CD8-positive, alpha-beta T cell (primary cell): ENCODE measurements at places on chromosomes 7 and 10. TPM values are rescaled to one million over a fixed set of nuclear protein-coding genes. Genes with fewer than 3 reads are reported as not detected.

LRRC18 gene
- not detected for total RNA-seq

DNA sequence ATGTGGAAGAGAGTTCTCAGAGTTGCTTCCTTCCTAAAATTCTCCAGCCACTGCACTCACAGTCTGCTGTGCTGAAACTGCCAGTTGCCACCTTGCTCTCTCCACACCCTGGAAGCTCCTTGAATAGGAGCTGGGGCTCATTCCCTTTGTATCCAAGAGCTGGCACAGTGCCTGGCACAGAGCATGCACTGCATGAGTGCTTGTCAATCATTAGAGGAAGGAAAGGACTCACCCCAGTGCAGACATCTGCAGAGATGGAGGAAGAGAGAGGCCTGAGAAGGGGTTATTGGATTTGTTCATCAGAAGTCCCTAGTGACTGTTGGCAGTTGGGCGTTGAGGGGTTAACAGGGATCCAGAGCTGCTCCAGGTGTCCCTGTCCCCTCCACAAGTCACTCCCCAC, 41.7 kb upstream of the DUSP5 start:
- no peak for DNase-seq

GRCh38 chr10:127441350-127442219, 107.5 kb upstream of the NPS start:
- DNase-seq: no peak

DNA sequence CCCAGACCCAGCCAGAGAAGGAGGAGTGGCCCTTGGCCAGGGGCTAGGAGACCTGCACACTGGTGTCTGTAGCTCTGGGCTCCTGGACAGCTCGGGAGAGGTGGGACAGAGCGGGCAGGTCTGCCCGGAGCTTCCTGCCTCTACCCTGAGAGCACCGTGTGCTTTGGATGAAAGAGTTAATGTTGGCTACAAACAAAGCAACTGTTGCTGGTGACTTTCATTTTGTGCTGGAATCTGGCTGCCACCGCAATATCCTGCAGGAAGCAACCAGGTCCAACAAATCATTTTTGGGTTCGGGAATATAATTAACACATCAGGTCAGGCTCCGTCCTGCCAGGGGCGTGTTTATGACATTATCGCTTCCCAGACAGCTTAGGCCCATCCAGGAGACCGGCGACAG, 441.8 kb upstream of the MKI67 start:
- no peak for DNase-seq

PLAC9 gene
- not detected for total RNA-seq

GRCh38 chr7:156725936-156726335, 85.4 kb downstream of the RNF32 start:
- no peak for DNase-seq

- no peak for DNase-seq
Measured at GRCh38 chr7:156579566-156579965, 61.0 kb upstream of the RNF32 start.

- DNase-seq: no peak
Measured at GRCh38 chr7:74033372-74034311, 5.7 kb downstream of the ELN start.

- DNase-seq: no peak
Measured at GRCh38 chr7:74343281-74344131, 54.3 kb downstream of the CLIP2 start.

GRCh38 chr7:48300301-48300700, 129.0 kb downstream of the ABCA13 start:
- no peak for DNase-seq

DNA sequence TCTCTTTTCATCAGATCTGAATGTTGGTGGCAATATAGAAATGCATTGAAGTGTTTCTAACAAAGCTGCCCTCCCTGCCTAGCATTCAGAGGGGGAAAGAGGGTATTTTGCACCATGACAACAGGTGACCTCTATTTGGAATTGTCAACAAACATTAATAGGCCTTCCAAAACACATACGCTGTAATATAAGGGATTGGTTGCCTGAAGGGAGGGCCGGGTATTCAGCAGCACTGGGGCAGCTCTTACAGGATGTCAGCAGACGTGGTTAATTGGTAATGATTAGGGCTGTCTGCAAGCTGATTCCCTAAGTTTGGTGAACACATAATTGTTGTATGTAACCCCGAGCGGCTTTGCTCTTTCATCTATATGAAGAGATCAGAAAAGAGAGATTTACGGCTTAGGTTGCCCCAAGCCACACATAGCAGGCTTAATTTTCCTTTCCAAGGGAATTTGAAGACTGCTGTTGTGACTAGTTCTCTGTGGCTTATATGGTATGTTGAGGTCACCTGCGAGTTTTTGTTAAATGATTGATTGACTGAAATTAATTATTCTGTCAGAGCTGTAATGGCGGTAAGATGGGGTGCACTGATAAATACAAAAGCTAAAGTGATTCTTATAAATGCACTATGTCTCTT, 759.3 kb downstream of the LRMDA start:
- no peak for DNase-seq

DNA sequence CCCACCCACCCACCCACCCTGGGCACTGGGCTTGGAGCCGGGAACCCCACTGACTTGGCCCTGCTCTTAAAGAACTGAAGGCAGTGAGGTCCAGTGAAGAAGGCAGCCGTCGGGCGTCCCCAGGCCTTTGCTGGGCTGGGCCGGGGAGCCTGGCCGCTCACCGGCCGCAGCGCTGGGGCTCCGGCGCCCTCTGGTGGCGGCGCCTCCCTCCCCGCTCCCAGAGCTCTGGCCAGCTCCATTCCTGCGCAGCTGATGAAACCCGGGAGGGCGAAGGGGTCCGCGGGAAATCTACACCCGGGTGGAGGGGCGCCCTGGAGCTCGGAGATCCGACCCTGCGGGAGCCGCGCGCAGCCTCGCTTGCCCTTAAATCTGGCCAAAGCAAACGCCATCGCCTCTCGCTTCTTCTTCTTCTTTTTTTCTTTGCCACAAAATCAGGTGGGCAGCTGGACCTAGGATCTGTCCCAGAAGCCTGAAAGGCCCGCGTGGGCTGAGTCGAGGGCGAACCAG, 1.7 kb upstream of the CXCL12 start:
- no peak for DNase-seq

- DNase-seq: no peak
Measured at GRCh38 chr7:68038621-68039314, 1042.1 kb downstream of the TYW1 start.

DNA sequence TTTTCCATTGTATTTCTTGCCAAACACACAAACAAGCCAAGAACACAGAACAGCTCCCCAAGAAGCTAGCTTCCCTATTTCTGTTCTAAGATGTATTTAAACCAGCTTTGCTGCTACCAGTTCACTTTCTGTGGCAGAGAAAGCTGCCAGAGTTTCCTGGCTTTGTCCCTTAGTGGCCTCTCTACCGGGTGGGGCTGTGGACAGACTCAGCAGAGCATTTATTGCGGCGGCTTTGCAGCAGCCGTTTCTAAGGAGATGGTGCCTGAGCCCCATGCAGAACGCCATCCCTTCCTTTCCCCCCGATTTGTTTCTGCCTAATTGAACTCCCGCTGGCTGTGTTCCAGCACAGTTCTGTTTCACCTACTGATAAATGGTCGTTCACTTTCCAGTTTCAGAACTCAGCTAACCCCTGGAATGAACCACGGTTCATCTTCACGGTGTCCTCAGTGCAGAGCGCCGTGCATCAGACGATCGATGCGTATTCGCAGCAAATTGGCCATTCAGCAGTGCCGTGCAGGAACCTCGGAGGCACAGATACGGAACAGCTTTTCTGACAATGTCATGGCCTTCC, 33.8 kb upstream of the SFMBT2 start:
- DNase-seq: no peak

DNA sequence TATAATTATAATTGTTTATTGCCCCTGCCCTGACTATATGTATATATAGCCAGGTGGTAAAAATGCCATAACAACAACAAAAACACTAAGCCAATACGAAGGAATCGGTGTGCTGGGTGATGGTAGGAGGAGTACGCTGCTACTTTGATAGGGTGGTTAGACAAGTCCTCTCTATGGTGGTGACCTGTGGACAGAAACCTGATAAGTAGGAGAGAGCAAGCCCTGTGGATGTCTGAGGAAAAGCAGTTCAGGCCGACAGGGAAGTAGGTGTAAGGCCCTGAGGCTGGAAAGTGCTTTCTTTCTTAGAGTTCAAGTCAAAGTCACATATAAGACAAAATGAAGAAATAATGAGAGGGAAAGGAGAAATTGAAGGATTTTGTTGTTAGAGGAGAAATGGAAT, 823.8 kb upstream of the CELF2 start:
- no peak for DNase-seq

DNA sequence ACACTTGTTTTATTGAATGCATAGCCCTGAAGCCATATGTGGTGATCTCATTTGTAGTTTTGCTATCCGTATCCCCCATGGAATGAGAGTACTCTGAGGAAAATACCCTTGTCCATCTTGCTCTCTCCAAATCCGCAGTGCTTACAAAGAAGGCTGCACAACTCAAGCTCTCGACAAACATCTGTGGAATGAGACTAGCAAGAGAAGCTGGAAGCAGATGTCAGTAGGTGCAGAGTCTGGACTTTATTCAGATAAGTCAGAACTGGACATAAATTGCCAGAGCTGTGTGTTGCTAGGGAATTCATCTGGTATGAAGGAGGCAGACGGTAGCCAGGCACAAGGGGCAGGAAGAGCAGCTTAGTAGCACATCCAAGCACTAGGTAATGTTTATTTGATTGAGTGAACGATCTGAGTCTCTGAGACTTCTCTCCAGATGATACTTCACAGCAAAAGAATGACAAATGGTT, 1046.2 kb downstream of the XPNPEP1 start:
- DNase-seq: no peak

DNA sequence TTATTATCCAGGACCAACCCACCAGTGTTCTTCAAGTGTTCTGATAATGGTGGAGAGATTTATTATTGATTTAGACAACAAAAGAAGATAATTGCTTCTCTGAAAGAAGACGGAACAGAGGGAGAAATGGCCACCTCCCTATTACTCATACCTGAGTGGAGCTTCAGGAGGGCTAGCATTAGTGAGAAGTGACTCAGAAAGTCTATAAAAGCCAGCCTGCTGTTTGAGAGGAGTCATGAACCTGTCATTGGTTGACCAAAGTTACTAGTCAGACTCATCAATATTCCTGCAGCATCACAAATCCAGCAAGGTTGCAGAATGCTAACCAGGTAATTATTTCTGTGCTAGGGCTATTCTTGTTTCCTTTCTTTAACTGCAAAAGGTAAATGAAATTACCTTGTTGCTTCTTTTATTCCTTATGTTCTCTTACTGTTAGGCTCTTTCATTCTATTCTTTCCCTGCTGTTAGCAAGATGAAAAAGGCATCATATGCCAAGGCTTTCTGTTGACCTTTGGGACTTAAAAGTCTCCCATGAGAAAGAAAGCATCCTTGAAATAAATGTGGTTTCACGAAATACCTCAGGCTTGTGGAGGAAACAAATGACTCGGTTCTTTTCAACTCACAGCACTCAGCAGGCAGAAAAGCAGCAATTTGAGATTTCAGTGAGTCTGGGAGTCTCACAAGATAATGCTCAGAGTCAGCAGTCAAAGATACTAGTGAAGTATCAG, 256.4 kb upstream of the PHYHIPL start:
- DNase-seq: no peak

MYL10 gene
- total RNA-seq: not detected

GRCh38 chr10:59007307-59008025, 169.0 kb upstream of the PHYHIPL start:
- DNase-seq: no peak

DNA sequence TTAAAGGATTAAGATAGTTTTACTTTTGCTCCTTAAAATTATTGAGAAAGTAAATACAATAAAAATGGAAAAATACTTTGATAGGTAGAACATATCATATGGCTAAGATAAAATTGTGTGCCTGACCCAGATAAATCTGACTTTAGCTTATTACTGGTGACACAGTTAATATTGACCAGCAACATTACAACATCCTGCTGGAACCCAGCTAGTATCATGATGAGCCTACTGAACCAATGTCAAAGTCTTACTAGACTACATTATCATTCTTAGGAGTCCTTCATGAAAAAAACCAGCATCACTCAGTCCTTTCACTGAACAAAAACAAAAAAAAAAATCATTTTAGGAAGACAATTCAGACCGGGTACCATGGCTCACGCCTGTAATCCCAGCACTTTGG, 164.8 kb upstream of the CDK1 start:
- no peak for DNase-seq

DNA sequence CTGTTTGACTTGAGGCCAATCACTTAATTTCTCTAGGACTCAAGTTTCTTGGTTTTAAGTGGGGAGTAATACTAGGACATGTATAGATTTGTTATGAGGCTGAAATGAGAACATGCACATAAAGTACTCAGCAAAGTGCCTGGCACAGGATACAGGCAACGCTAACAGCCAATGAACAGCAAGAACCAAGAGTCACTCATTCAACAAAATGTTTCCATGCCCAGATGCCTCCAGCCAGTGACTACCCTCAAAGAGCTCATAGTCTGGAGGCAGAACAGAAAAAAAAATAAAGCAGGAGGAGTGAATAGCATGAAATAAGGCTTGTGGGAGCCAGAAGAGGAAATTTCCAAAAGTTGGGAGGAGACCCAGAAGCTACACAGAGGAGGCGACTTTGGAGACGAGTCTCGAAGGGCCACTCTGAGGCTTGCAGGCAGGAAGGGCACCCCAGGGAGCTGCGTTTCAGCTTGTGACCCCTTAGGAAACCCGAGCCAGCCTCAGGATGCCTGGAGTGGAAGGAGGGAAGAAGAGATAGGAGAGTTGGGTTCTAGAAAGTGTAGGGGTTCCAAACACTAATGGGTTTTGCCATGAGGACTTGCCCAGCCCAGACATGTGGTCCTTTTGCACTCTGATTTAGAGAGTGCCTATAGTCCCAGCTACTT, 70.0 kb downstream of the CXCL12 start:
- no peak for DNase-seq

DNA sequence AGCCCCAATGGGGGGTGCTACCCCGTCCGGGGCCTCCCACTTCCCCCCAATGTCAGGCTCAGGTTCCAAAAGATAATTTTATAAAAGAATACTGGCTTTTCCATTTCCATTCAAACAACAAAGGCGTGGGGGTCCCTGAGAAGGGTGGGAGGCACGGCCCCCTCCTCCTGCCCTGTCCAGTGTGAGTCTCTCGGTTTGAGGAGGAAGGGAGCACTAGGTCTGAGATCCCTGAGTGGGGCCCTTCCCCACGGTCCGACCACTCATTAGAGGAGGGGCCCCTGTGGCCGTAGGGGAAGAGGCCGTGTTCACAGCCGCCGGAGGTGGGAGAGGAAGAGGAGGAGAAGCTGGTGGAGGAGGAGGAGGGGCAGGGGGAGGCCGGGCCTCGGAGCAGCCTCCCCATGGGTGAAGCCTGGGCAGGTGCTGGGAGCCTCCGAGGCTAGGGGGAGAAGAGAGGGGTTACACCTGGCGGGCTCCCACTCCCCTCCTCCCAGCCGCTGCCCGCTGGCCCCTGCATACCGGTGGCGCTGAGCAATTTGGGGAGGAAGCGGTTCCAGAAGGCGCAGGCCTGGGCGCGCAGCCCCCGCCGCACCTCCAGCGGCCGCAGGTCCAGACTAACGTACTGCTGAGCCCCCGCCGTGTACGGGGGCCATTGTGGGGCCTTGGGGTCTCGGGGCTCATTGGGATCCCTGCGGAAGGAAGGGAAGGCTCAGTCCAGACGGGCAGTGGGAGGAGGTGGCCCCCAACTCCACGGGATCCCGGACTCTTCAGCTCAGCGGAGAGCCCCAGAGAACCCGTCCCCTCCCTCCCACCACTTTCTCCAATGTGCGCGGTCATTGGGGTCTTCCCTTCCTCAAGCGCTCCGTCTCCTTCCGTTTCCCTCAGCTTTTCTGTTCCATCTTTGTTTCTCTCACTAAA, 1.4 kb upstream of the UFSP1 start:
- DNase-seq: no peak

NPFFR1 gene
- not detected for total RNA-seq

- DNase-seq: no peak
Measured at GRCh38 chr7:95989301-95989700, 216.9 kb downstream of the DYNC1I1 start.
